PC-9 (cell line): ENCODE measurements at places on chromosomes 7 and 10.

DNA sequence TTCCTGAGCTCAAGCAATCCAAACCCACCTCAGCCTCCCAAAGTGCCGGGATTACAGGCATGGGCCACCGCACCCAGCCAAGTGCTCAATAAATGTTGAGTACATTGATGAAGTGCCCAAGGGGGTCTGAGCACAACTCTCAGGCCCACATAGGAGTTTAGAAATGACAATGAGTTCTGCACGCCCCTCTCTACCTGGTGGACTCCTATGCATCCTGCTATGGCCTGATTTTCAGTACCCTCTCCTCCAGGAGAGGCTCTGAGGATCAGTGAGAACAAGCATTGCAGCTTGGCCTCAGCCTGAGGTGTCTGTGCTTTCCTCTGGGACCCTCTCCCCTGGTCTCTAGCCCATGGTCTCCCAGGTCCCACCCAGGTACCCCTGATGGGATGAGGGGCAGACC, 20.9 kb upstream of the GRIFIN start:
- DNase-seq = no peak

DNA sequence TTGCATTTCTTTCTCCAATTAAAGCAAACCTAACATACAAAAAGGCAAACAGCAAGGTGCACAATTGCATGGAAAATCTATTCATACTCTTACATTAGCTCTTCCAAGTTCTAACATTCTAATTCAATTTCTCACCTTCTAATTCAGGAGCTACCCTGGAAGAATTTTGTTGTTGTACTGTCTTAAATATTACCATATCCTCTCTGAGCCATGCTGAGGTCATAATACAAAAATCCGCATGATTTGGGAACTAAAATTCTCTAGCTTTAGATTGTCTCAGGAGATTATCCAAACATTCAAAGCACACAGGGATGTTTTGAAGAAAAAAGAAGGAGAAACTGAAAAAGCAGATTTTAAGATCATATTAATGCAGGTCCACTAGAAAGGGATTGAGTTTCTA, 229.9 kb downstream of the KIAA1217 start:
- DNase-seq = no peak

DNA sequence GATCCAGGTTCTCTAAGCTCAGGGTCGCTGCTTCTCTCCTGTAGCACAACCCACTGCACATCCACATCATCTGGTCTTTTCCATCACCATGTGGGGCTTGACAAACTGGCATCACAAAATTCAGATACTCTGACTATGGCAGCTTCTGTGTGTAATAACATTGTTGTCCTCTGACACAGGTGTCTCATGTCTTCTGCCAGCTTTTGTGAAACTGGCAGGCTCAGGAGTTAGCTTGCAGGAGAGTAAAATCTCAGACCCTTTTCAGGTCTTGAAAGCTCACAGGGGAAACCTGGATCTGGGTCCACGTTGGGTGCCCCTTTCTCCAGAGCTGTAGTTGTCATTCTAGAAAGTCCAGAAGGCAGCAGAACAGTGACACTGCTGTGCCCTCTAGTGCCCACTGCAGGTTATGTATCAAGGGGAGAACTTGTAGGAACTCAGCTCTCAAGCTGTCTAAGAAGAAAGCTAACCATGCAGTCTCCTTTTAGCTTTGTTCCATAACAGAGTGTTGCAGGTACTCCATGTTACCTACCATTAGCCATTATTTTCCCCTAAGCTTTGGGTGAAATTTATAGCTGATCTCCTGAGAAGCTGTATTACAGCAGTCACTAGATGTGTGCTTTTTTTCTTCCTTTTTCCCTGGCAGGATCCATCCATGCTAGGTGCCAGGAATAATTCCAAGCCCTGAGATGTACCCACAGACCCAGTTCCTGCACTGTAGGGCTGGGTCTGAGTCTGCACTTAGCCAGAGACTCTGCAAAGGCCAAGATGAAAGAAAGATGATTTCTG, 102.7 kb downstream of the ZNF248 start:
- DNase-seq = peak; percentile 24

DNA sequence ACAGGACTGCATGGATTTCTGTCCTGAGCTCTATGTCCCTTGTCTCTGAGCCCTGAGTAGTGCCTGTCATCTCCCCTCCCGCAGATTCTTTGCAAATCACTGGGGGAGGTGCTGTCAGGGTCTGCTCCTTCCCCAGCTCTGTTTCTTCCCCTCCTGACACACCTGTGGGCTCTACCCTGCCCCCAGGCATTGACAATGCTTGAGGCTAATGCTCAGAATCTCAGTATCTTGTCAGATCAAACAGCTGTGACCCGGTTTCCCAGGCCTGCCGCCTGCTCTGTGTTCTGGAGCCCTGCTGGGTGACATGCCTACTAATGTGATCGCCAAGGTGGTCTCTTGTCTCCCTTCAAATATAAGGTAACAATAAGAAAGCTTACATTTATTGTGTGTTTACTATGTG, 209.0 kb downstream of the POU6F2 start:
- no peak for DNase-seq

GRCh38 chr7:120060875-120061274, 212.1 kb upstream of the KCND2 start:
- DNase-seq = no peak

DNA sequence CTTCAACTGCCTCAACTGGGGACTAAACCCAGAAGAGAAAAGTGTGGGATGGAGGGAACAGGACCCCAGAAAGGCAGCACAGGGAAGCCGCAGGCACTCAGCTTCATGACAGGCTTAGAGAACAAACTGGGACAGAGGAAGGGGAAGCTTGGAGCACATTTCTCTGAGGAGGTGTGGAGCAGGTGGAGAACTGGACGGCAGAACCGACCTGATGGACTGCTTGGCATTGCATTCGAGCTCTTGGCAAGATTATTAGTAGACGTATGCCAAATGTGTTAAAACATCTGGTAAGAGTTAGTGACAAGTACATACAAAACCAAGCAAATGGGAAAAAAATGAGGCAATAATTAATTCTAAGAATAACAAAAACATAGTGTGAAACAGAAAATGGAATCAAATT, 335.7 kb downstream of the SFMBT2 start:
- no peak for DNase-seq

DNA sequence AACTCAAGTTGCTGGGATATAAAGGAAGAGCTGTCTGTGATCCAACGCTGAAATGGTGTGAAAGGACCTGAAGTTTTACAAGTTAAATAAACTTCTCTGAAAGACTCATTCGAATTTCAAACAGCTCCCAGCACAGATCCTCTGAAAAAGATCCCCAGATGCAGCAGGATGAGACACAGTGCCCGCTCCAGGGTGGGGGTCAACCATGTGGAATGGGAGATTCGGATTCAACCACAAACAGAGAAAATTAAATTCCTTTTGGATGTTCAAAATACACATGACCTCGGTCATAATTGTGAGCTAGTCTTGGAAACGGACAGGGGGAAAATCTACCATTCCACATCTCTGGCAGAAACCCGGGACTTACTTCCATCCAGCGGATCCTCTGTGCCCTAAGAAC, 119.6 kb downstream of the PRKAG2 start:
- DNase-seq = no peak

DNA sequence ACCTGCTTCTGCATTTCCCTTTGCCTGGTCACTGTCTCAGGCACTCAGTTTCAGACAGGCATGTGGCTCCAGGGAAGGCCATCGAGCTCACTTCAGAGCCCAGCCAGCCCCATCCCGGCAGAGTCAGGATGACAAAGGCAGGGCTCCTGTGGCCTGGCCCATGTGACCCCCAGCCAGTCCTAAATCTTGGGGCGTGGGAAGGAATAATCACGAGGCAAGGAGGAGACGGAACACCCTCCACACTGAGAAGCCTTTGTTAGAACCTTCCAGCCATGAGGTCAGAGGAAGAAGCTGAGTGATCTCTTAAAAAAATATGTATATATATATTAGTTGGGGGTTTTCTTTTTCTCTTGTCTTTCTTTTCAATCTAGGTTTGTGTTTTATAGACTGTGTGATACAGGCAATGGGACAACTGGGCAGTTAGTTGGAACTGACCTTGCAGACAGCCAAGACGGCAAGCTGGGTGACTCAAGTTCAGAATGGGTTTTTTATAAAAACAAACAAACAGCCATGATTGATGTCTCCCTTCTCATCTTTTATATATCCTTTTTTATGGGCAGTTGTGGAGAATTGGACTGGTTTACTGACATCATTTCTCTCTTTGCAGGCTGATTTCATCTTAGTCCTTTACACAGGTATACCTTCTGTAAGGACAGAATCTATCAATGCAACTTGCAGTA, 60.8 kb downstream of the CHN2 start:
- DNase-seq = peak; percentile 16

DNA sequence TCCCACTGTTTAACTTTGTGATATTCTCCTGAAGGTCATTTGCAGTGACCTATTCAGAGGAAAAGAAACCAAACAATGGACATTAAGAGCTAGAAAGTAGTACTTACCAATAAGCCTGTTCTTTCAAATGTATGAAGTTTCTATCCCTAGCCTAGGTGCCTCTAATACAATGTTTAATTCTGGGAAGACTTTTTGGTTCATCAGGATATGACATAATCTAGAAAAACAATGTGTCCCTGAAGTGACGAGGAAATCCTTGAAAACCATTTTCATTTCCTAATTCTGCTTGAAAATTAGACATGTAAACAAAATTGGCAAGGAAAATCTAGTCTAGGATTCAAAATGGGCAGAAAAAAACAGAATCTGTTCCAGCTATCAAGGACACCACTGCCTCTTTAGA, 36.1 kb downstream of the ARHGAP19 start:
- DNase-seq = no peak

DNA sequence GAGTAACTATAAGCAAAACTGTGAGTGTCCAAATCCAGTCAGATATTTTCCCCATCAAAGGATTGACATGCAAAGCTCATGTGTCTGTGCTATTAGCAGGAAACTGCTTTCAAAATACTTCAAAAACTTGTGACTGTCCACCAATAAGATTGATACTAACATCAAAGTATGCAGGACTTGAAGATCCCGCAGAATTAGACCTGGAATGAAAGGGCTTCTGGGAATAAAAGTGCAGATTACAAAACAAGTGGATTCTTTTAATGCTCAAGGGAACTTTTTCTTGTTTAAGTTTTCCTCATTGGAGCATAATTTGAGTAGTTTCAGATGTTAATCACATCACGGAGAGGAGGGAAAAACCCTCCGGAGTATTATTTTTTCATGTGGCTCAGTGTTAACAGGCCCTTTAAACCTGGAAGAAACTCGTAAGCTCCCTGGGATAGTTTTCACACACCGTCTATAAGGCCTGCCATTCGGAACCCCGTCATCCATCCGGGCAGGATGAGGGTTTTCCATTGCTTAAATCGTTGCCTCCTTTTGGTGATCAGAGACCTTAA, 33.9 kb upstream of the MKX start:
- DNase-seq = no peak

GRCh38 chr7:24767878-24768569, 10.8 kb upstream of the GSDME start:
- DNase-seq = no peak

DNA sequence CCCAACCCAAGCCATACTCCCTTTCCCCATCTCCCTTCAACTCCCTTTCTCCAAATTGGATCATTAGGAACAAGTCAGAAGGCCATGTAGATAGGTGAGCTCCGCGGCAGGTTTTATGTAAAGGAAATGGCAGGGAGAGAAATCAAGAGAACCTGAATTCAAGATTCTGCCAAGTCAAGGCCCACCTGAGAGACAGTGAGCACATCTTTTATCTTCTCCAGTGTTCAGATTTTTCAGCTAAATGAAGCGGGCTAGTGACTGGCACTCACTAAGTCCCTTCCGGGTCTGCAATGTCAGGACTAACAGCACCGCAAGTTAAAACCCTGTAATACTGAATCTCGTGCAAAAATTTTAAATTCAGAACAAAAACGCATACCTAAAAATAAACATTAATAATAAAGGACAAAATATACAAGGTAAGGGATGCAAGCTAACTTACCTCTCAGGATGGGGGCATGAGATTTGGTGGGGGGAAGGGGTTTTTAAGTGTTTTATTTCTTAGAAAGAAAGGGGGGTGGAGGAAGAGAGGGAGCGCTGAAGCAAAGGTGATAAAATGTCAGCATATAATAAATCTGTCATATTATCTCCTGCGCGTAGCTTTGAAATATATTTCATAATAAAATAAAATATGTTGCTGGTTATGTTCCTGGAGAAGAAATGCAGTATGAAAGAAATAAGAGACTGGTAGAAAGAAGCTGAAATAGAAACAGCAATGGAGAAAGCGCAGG, 17.6 kb downstream of the TCAF1 start:
- DNase-seq = no peak

DNA sequence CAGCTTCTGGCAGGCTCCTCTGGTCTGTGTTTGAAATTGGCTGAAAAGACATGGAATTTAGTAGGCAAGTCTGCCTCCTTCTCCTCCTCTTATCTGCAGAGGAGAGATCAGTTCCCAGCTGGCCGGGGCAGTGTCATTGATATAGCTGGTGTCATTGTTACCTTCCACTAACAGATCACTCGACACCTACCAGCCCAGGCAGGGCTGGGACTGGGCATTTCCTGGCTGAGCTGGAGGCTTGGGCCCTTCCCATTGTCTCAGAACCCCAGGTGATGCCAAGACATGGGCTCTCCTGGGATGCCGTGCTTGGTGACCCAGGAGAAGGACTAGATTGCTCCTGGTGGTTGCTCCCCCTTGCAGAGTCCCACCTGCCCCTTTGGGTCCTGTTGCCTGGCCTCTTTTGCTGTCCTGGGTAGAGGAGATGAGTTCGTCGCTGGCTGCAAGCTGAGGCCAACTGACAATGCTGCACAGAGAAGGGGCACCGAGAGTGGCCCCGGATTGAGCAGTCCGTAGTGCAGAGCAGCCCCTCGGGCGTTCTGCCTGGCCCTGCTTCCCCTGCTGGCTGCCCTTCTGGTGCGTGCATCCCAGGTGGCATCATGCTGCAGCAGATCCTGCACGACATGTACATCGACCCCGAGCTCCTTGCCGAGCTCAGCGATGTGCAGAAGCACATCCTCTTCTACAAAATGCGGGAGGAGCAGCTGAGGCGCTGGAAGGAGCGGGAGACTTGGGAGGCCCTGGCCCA, at the start of gene SH2D4B:
TSS of gene SH2D4B (plus strand) at position 167 of the 745 bp plus-strand sequence. CDS start at position 597, 430 bp downstream.
- DNase-seq = no peak

DNA sequence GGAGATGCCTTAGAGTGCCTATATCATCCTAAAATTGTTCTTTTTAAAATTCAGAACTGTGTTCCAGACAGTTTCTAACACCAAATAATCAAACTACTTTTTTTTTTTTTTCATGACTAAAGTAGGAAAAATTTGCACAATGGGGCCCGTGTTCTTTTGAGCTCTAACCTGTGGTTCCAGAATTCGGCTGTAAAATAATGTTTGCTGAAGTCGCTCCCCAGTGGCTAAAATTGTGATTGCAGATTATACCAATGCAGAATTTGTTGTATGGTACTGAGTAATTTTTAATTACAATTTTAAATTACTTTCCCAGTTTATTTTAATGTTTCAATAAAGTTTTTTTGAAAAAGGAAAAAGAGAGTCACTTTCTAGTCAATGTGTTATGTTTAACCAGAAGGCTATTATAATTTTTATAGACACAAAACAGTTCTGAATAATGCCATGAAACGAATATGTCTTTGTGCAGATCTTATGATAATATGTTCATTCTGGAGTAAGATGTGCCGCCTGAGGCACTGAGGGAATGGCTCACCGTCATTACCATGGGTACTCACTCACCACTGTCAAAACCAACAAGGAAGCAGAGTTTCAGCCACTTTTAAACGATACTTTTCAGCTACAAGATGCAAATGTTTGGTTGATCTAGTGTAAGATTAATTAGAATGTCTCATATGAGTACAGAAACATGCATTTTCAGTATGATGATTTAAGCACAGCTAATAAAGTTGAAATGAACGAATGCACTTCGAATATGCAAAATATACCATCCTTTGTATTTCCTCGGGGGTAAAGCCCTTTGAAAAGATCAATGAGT, 173.6 kb downstream of the PRKCQ start:
- DNase-seq = peak; percentile 17
